ENCODE measurements at places on chromosomes 5 and 9.
A peak's percentile ranks its signal among the peaks of the same experiment; 100 is the strongest.

DNA sequence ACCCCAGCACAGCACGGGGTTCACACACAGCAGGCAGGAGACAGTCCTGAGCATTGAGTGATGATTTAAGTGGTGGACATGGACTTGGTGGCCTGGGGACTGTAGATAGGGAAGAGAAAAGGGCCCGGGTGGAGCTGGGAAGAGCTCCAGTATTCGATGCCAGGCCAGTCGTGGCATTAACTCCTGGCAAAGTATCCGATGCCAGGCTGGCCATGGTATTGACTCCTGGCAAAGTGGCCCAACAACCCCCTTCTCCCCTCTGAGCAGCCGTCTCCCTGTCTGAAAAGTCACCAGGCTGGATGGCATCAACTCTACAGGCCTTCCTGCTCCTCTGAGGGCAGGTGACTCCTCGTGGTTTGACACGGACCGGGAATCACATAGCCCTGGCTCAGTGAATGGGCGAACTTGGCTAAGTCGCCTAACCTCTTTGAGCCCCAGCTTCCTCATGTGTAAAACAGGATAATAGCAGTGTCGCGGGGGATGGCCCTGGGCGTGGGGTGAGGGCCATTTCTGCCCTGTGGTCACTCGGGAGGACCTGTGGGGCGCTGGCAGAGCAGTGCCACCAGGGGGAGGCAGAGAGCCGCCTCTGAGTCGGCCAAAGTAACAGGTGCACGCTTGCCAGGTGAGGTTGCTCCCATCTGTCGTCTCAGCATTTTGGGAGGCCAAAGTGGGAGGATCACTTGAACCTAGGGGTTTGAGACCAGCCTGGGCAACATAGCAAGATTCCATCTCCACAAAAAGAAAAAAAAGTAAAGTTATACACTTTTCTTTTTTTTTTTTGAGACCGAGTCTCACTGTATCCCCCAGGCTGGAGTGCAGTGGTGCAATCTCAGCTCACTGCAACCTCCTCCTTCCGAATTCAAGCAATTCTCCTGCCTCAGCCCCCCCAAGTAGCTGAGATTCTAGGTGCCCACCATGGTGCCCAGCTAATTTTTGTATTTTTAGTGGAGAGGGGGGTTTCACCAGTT lies 5.7 kb upstream of the SEC16A start:
- DNase-seq, result peak; percentile 84

- no peak for DNase-seq
These were observed 15.7 kb downstream of the LVRN start for GRCh38 chr5:115977988-115978387.

DNA sequence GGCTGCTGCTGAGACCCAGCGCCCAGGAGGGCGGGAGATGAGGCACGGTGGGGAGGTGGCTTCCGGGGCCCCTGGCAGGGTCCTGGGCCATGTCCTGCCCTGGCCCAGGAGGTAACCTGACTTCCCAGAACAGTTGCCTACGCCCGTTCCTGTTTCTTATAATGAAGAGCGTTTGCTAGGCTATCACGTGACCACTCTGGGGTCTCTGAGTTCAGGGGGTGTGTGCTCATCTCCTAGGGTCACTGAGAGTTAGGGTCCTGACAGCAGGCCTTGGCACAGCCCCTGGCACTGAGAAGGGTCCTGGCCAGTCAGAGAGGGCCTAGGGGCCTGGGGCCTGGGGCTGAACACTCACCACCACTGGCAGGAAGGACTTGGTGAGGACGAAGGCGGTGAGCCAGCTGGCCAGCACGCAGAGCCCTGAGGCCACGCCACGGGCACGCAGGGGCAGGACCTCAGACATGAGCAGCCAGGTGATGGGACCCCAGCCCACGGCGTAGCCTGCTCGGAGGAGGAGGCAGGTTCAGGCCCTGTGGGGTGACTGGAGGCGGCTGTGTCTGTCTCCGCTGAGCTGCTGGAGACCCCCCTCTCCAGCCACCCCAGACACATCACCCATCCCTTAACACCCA lies 6.0 kb downstream of the SLC2A6 start:
- DNase-seq, result no peak

DNA sequence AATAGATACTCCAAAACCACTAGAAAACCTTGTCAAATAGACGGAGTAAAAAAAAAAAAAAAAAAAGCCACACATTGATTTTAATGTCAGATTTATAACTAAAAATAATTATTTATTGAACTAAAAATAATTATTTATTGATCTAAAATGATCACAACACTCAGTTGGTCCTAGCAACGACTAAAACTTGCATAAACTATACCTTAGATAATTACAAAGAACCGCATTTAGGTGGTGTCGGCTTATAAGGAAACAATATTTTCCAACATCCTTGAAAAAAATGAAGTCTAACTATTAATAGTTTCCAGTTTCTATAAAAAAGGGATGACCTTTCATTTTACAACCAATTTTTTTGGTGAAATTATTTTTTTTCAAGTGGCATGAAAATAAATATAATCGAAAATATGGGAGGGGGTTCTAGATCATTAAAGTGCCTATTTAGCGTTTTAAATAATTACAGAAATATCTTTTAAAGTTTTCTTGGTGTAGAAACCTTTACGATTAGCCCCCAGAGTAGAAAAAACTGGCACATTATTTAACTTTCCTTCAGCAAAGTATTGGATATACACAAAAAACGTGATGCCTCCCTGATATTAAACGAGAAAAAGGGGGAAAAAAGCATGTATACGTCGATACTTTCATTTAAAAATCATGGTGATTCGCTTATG lies 3.7 kb downstream of the ARRDC3 start:
- no peak for DNase-seq

GRCh38 chr5:175616083-175616482 lies 41.8 kb upstream of the HRH2 start:
- no peak for DNase-seq

DNA sequence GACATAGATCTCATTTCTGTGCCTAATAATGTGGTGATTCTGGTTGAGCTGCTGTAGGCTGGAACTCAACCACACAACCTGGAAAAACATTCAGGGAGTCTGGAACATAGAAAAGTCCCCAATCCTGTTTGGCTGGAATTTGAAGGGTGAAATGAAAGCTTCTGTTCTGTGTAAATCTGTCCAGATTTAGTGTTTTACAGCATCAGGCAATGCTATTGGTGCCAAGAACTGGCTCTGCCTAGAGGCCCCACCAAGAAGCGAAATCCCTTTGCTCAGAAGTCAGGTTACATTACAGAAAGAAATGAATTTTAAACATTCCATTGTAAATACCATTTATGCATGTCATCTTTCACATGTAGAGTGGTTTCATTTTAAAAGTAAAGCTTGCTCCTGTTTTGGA lies 56.3 kb downstream of the TMEM174 start:
- no peak for DNase-seq

DNA sequence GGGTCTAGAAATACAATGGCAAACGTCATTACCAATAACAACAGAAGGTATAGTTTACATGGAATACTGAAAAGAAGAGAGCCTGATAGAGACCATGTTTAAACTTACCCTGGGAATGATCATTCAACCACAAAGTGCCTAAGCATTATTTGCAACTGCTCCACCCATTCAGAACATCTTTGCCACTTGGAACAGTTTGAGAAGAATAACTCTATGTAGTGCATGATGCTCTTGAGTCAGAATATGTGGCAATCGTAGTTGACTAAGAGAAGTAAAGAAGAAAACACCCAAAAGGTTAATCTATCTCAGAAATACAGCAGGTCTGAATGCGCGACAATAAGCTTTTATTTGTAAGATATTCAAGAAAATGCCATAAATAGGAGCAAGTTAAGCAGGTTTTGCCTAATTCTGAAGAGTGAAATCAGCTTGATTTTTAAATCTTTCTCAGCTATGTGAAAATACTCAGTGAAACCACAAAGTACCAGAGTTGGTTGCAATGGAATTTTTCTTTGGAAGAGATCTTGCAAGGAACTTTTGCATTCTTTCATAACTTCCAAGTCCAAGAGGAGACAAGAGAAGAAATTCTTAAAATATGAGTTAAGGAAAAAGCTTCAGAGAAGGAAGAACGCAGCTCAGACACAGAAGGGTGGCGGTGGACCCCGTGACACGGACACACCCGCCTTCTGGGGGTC lies 64.3 kb downstream of the HABP4 start:
- no peak for DNase-seq

DNA sequence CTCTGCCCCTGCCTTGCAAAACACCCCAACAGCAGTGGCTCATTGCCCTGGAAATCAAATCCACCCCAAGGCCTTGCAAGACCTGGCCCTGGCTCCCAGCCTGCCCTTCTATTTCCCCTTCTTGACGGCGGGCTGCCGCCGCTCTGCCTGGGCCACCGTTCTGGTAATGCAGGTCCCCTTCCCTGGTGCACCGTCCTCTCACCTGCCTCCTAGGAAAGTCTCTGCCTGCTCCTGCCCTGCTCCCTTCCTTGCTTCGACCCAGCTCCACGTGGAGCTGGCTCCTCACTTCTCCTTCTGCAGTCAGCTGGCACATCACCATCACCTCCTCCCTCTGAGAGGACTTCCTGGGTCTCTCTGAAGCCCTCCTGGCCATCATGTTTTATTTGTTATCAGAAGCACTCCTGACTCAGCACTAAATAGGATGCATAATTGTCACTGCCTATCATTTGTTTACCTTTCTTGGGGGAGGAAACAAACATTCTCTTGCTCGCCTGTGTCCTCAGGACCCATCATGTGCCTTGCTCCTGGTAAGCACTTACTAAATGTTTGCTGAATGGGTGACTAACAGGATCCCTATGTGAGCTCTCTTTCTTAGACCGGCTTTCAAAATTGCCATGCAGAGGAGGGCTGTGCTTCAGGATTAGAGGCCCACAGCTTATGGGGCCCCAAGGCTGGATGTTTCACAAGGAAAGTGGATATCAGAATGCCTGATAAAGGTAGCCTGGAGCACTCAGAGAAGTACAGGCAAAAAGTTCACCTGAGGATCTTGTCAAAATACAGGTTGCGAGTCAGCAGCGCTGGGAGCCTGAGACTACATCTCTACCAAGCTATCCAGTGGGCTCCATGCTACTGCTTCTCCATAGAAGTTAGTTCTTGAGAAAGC lies 19.6 kb upstream of the C5orf47 start:
- no peak for DNase-seq

GRCh38 chr9:81776834-81777233 lies 87.5 kb upstream of the TLE1 start:
- no peak for DNase-seq

DNA sequence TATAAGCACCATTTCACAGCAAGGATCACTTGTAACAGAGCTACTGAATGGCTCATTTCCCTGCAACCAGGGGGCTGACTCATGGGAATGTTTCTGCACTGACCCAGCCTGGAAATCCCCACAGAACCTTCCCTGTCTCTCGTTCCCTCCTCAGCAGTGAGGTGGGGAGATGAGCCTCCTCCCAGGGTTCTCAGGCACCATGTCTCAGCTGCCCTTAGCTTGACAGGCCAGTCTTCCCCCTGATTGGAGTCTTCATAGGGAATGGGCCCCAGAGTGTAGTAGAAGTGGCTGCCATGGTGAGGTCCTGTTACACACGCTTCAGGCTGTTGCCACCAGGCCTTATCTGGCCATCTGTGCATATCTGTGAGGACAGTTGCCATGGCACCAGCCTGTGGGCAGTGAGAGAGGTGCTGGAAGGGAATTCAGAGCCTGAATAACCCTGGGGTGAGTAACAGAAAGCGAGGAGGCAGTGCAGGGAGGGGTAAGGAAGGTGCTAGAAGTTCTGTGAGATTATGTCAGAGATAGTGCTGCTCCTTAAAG lies 324.4 kb downstream of the ENC1 start:
- no peak for DNase-seq

GRCh38 chr5:75720882-75721281 lies 3.6 kb upstream of the POC5 start:
- no peak for DNase-seq

- peak; percentile 24 for DNase-seq
These were observed 61.3 kb upstream of the MEGF10 start for GRCh38 chr5:127229185-127229889.

DNA sequence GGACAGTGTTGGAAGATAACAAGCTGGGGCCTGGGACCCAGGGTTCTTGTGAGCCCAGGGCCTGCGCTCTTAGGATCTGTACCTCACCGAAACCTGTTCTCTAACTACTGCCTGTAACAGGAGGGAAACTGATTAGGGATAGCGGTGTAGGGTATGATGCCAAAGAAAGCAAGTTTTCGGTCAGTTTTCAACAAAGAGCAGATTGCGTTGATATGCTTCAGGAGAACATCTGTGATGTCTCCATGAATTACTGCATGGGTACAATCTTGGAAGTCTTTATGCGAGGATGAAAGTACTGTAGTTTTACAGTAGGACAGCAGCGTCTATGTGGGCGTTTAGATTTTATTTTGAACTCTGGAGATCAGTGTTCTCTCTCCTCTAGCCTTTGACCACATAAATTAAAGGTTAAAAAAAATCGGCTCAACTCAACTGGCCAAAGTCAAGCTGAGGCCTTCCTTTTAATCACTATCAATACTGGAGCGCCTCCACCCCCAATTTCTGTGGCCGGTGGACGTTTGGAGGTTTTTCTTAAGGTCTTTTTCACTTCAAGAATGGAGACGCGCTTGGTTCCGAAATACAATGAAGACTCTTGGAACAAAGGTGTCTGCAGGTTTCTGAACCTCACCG lies 3.0 kb downstream of the NFIL3 start:
- no peak for DNase-seq

DNA sequence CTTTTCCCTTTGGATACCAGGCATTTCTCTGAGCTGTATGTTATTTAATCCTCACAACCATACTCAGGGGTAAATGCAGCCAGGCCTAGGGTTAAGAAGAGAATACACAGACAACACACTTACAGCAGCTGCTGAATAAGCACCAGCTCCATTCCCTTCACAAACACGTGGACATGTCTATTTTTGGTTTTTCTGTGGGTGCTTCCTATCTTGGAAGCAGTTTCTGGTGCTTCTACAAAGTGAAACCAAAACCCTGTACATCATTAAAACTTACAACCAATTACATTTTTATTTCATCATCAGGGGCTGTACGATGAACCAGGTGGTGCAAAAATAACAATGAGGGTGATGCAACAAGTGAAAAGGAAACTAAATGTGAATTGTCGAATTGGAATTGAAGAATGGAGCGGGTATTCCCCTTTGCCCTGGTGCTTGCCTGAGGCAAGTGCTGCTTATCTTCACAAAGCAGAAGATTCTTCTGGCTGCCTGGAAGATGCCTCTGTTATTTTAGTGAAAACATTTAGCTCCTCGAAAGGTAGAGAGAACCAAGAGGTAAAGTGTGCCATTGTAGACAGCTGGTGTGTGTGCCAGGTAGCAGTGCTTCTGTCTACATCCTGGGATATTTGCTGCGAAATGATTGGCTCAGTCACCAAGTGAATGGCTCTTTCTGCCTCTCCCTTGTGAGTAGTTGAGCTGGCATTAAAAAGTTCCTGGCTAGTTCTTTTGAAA lies 18.6 kb upstream of the IFNB1 start:
- DNase-seq, result no peak

GRCh38 chr5:133434336-133434735 lies 178.0 kb downstream of the FSTL4 start:
- no peak for DNase-seq

- DNase-seq, result no peak
These were observed 60.0 kb downstream of the DROSHA start for GRCh38 chr5:31471916-31472315.

- DNase-seq, result no peak
These were observed 15.9 kb downstream of the RHOBTB3 start for GRCh38 chr5:95746722-95747679.

All from progenitor cell of endocrine pancreas (in vitro differentiated cells).